ENCODE measurements at places on chromosomes 13 and 19. TPM values are rescaled to one million over a fixed set of nuclear protein-coding genes. Genes with fewer than 3 reads are reported as not detected.

- DNase-seq: no peak
Measured at GRCh38 chr19:42068361-42068755, 1.6 kb downstream of the GRIK5 start.

GRCh38 chr13:71524613-71525304 is 342.2 kb downstream of the DACH1 start:
- DNase-seq: no peak

DNA sequence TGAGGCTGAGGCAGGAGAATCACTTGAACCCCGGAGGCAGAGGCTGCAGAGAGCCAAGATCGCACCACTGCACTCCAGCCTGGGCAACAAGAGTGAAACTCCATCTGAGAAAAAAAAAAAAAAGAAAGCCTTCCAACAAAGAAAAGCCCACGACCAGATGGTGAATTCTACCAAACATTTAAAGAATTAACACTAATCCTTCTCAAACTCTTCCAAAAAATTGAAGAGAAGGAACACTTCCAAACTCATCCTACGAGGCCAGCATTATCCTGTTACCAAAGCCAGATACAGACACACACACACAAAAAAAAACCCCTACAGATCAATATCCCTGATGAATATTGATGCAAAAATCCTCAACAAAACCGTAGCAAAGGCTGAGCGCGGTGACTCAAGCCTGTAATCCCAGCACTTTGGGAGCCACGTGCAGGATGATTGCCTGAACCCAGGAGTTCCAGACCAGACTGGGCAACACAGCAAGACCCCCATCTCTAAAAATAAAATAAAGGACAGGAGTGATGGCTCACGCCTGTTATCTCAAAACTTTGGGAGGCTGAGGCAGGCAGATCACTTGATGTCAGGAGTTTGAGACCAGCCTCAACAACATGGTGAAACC is 6.2 kb upstream of the EVI5L start:
- no peak for DNase-seq

DNA sequence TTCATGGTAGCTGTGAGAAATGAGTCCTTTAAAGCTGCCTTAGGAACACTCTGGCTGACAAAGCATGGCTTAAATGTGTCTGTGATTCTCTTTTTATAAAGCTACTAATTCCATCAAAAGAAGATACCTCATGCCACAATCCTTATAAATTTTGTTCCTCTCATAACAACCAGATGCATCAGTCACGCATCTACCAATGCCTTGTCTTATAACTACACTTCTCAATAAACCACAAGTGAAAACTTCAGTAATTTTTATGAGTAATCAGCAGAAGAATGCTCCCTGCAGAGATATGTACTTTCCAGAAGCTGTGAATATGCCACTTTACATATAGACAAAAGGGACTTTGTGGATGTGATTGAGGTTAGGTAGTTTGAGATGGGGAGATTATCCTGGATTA is 147.8 kb downstream of the SUCLA2 start:
- no peak for DNase-seq

The CEACAM4 gene
- total RNA-seq: not detected

- DNase-seq: no peak
Measured at GRCh38 chr13:56187331-56187730, 953.4 kb upstream of the PRR20A start.

DNA sequence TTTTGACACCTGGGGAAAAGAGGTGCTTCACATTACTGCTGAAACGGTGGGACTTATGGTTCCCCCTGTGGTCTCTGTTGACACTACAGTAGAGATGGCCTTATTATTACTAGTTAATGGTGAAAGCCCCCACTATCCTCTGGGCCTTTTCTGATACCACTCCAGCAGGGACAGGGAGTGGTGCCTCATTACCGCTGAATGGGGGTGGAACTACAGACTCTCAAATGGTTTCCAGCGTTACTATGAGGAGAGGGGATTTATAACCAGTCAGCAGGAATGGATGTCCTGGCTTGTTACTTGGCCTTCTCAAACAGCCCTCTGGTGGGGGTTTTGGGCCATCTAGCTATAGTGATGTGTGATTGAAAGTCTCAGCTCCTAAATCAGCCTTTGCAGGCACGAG is 96.7 kb upstream of the DIAPH3 start:
- no peak for DNase-seq

The LINGO3 gene
- 4.8 TPM for total RNA-seq

- no peak for DNase-seq
Measured at GRCh38 chr13:30884543-30884942, 21.5 kb upstream of the MEDAG start.

GRCh38 chr13:112657850-112658445 is 31.9 kb upstream of the ATP11A start:
- DNase-seq: no peak

The ADAMTSL5 gene
- not detected for total RNA-seq

The ETV2 gene
- total RNA-seq: 0.42 TPM

GRCh38 chr13:36774931-36775330 is 44.1 kb upstream of the RFXAP start:
- no peak for DNase-seq

GRCh38 chr19:10113964-10114650 is 2.6 kb downstream of the P2RY11 start:
- no peak for DNase-seq

DNA sequence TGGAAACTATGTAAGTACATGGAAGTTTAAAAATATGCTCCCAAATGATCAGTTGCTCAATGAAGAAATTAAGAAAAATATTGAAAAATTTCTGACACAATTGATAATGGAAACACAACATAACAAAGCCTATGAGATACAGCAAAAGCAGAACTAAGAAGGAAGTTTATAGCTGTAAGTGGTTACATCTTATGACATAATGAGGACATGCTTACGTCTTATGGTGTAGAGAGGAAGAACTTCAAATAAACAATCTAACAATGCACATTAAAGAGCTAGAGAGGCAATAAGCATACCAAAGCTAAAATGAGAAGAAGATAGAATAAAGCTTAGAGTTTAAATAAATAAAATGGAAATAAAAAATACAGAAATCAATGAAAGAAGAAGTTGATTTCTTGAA is 50.0 kb upstream of the CEACAM21 start:
- no peak for DNase-seq

The KIR3DL2 gene
- not detected for total RNA-seq

The ZNF653 gene
- total RNA-seq: 28.0 TPM
